ENCODE measurements at places on chromosomes 11 and 22.

GRCh38 chr11:64165842-64166635 lies at the start of gene MACROD1:
TSS of gene MACROD1 (minus strand) at chr11:64166113. CDS start at chr11:64165994, 119 bp downstream.
- DNase-seq: peak; percentile 77

GRCh38 chr22:29184849-29185490 lies 20.7 kb upstream of the EMID1 start:
- no peak for DNase-seq

GRCh38 chr22:46977656-46978343 lies 215.3 kb downstream of the TBC1D22A start:
- DNase-seq: no peak

DNA sequence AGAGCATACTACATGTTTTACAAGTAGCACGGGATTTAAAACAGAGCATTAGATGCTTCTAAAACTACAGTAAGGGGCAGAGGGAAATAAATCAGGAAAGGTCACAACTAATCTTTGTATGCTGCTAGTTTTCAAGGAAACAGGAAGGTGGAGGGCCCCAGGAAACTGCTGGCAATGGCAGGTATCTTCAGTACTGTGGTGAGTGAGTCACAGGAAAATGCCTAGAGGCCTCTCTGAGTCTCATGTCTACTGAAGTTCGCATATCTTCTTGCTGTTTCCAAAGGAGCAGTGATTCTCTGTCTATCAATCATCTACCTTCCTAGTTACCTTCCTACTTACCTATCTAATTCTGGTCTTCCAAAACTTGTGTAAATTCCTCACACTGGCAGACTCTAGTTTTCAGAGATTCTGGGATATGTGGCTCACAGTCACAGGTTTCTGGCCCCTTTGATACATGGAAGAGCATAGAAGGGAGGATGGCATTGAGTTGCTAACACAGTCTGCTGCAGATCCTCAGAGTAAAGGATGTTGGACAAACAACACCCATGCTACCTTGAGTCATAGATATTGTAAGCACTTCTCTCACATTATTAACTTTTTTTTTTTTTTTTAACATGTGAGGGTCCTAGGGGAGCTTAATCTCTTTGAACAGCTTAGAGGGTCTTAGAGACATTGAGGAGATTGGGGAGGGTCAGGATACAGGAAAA lies 58.8 kb upstream of the SYN3 start:
- DNase-seq: no peak

- no peak for DNase-seq
Observed at GRCh38 chr11:304915-305843, 2.4 kb upstream of the IFITM2 start.

DNA sequence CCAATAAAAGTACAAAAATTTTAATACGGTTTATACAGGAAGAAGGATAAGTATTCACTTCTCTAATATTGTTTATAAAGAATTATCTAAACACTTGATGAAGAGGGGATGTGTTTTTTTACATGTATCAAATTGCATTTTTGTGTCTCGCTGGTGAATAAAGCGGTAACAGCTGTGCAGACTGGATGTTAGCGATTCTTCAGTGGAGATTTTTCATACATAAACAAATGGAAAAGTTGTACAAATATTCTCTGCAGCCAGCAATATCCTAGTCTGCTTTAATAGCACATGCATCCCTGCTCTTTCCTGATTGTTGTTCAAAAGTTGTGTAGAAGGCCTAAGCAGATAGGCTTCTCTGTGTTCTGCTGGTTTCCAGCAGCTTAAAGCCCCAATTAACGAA lies 369.3 kb downstream of the SOX6 start:
- no peak for DNase-seq

GRCh38 chr11:85279267-85279666 lies 347.9 kb downstream of the DLG2 start:
- no peak for DNase-seq

DNA sequence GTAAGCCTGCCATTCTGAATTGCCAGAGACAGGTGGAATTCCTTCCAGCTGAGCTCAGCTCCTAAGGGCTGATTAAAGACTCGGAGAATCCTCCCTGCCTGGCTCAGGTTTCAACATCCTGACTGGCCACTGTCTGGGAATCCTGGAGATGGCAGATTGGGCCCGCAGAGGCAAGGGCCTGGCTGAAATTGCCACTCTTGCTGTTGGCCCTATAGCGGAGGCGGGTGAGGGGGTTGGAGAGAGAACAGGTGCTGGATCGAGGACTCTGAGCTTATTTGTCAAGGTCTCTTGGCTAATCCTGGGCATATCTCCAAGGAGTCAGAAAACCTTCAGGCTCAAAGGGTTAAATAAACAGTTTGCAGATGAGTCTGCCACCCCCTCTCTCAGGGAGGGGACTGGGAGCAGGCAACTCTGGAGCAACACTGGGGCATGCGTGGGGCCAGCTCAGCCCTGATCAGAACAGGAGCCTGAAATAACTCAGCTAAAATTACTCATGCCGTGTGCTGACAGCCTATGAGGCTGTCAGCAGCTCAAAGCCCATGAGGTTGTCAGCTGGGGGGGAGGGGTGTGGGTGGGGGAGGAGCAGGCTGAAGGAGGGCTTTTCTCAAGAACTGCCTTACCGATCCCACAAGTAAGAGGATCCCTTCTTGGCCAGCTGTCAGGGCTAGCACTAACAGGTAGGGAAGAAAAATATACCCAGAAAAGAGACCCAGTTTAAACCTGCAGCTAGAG lies 14.7 kb upstream of the MFRP start:
- DNase-seq: no peak

GRCh38 chr22:49752598-49753091 lies 75.0 kb downstream of the BRD1 start:
- DNase-seq: no peak

DNA sequence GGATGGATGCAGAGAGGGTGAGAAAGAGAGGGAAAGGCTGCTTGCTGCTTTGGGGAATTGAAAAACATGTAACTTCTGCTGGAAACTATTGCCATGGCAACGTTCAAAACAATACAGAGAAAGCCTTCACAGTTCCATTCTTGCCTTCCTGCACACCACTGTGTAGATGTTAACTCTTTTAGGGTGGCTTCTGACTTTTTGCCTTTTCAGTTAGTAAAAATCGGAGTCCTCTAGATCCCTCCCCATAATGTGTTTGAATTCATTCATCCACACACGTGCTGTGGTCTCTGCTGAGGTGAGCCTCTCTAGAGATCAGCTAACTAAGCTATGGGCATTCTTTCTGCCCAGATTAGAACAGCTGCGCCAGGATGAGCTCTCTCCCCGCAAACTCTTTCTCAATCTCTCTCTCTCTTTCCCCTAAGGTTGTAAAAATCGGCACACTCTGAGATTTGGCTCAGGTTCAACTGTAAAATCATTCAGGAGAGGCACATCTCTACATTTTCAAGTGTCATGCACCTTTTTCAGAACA lies 1178.3 kb downstream of the LRRC4C start:
- DNase-seq: no peak

DNA sequence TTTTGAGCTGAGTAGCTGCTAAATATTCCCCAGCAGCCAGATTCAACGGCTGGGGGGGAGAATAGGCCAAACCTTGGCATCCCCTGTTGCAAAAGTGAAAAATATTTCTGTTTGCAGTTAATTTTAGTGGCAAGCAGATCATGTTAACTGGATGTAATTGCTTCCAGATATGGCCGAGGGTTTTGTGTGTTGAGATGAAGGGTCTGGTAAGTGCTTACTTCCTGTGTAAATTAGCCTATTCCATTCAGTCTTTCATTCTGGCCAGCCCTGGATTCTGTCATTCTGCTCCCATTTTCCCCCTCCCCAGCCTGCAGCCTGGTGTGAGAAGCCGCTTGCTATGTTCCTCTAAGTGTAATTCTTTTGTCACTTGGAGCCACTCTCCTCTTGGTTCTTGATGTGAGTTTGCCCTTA lies 17.4 kb downstream of the ZBTB16 start:
- no peak for DNase-seq

DNA sequence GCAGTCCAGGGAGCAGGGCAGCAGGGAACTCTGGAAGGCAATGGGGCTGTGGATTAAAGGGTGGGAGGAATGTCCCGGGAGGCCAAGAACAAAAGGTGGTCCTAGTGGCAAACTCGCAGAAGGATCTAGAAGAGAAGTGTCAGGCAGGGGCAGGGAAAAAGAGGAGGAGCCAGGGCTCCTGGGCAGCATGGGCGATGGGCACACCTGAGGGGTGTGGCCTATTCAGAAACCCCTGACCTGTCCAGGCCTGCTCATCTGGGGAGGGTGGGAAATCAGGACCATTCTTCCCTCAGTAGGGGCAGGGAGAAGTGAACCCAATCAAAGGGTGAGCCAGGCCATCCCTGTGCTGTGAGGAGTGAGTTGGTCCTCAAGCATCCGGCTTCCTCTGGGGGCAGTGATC lies 108.6 kb downstream of the TRIM29 start:
- DNase-seq: no peak
